ENCODE measurements at places on chromosomes 2 and 18. TPM values are rescaled to one million over a fixed set of nuclear protein-coding genes. Genes with fewer than 3 reads are reported as not detected.

- no peak overlapping the region for H3K27ac ChIP-seq
- no peaks in the 10 kb centered on the region for H3K27me3 ChIP-seq
- H3K4me1 ChIP-seq: peaks cover 74% of the 10 kb centered on the region
- H3K4me3 ChIP-seq: no peak overlapping the region
- H3K36me3 ChIP-seq: peaks cover 19% of the 10 kb centered on the region
These were observed 8.8 kb downstream of the TRIB2 start for GRCh38 chr2:12725233-12726187.

- no peaks in the 10 kb centered on the region for H3K27me3 ChIP-seq
- no peaks in the 10 kb centered on the region for H3K4me1 ChIP-seq
- H3K27ac ChIP-seq: no peak overlapping the region
- H3K36me3 ChIP-seq: no peaks in the 10 kb centered on the region
- no peak overlapping the region for H3K4me3 ChIP-seq
- DNase-seq: no peak
These were observed 267.8 kb upstream of the EPAS1 start for GRCh38 chr2:46029332-46029811.

Gene HES6
- total RNA-seq: 3.2 TPM

- no peak for DNase-seq
- no peaks in the 10 kb centered on the region for H3K27me3 ChIP-seq
- peaks cover 7% of the 10 kb centered on the region for H3K36me3 ChIP-seq
- H3K4me3 ChIP-seq: peak overlapping the region; percentile 31
These were observed 17.3 kb downstream of the NCK2 start for GRCh38 chr2:105761931-105762515.

DNA sequence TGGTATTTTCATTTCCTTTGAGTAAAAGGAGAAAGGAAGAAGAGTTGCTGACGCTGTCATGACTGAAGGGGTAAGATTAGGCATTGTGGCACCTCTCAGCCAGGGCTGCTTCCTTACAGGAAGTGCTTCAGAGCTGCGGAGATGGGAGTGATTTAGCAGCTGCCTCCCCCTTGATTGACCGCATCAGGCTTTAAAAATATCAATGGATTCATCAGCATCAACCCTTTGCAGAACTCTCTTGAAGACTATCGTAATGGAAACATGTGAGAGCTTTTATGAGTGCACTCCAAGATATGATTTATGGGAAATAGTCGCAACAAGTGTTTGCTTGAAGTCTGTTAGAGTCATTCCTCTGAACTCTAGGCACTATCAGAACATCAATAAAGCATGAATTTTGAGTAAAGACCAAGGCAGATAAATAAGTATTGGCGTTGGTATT, 141.1 kb downstream of the CSRNP3 start:
- no peaks in the 10 kb centered on the region for H3K36me3 ChIP-seq
- H3K27me3 ChIP-seq: no peaks in the 10 kb centered on the region
- no peak overlapping the region for H3K27ac ChIP-seq
- no peak overlapping the region for H3K4me3 ChIP-seq
- H3K4me1 ChIP-seq: no peaks in the 10 kb centered on the region
- DNase-seq: no peak

DNA sequence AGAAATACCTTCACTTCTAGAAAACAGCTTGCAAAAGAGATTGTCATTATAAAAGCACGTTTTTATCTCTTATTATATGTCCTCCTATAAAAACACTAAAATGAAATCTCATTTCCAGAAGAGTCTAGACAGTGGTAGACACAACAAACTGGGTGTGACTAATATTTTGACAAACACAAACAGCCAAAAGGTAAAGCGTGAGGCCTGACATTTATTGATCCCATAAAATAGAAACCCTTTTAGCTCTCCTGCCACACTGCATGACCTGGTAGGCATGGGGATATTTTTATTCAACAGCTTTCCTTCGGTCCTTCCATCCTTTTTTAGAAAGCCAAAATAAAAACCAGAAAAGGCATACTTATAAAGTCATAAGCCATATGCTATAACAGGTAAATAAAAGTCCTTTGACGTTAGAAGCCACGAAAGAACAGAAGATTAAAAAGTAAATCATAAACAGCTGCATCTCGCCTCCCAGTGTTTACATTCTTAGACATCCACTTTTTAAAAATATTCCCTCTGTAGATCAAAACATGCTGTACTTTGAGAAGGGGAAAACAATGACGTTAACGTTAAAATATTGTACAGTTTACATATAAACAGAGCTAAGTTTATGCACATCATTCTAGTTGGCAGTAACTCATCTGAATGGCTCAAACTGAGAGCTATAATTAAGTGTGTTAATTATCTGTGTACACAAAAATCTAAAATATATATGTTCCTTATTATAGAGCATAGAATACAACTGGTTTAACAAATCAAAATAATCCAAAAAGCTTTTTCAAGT, 44.6 kb downstream of the IRS1 start:
- no peaks in the 10 kb centered on the region for H3K36me3 ChIP-seq
- no peak overlapping the region for H3K27ac ChIP-seq
- no peaks in the 10 kb centered on the region for H3K27me3 ChIP-seq
- H3K4me1 ChIP-seq: no peaks in the 10 kb centered on the region
- DNase-seq: no peak

GRCh38 chr2:206890926-206891325, 48.4 kb upstream of the CPO start:
- DNase-seq: no peak
- H3K27me3 ChIP-seq: no peaks in the 10 kb centered on the region
- no peaks in the 10 kb centered on the region for H3K4me1 ChIP-seq
- H3K4me3 ChIP-seq: no peak overlapping the region
- no peaks in the 10 kb centered on the region for H3K36me3 ChIP-seq

Gene ITGA4
- total RNA-seq: 135 TPM

DNA sequence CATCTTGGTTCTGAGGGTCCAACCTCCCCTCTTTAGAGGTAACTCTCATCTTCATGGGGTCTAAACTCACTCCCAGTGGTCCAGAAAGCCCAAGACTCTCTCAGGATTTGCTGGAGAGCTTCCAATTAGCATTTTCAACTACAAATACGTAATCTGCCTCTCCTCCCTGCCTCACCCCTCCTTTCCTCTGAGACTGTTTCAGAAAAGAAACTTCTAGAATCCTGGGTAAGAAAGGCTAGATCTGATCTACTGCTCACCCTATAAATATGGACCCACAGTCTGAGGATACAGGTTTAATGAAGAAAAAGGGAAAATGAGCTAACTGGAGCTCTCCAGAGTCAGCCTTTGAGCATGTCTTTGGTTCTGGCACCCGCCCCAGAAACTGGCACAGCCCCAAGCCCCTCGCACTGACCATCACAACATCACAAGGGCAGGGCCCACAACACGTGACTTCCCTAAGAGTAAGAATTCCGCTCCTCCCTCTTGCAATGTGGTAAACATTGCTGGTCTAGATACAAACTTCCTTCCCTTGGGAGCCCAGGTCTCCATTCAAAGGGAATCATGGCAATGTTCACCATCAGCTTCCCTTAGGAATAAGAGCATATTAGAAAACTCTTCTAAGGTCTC, 21.7 kb upstream of the IHH start:
- no peak overlapping the region for H3K27ac ChIP-seq
- H3K4me1 ChIP-seq: no peaks in the 10 kb centered on the region
- H3K36me3 ChIP-seq: peaks cover 9% of the 10 kb centered on the region

DNA sequence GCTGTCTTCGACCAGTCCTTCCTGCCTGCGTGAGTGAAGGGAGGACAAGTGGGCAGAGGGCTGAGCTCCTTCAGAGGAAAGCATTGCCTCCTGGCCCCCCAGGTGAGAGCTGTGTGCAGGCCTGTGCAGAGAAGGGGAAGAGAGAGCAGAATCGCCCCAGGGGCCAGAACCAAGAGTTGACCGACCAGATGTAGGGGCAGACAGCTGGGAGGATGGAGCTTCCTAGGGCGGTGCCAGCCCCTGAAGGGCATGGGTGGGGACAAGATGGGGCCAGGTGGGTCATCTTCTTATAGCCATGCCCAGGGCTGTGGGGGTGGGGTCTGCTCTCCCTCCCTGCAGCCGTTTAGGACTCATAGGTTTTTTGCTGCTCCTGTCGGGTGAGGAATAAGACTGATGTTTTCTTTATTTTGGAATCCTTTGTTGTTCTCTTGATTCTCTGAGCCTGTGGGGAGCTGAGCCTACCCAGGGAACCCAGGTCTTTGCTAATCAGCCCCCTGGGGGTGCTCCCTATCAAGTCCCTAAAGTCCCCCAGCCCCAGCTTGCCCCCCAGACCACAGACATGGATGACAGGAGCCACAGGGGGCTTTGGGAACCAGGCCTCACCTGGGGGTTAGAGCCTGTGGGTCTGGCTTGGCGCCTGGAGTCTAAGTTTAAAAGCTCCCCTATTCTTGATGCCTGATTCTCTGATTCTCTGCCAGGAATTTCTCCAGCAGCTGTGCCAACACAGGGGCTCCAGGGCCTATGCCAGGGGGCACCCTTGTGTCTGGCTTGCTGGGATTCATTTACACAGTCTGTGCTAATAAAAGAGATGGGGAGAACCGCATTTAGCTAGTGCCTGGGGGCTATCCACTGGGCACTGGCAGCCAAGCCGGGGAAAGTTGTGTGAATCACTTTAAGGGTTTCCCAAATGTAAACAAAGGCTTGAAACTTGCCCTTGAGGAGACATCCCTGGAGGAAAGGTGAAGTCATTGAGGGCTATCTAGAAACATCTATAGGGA, 9.3 kb upstream of the EFHD1 start:
- DNase-seq: no peak
- no peaks in the 10 kb centered on the region for H3K27me3 ChIP-seq
- H3K4me1 ChIP-seq: no peaks in the 10 kb centered on the region
- H3K36me3 ChIP-seq: no peaks in the 10 kb centered on the region

Gene RAB17
- total RNA-seq: not detected

- H3K4me3 ChIP-seq: no peak overlapping the region
- H3K27ac ChIP-seq: no peak overlapping the region
- H3K4me1 ChIP-seq: no peaks in the 10 kb centered on the region
- H3K27me3 ChIP-seq: no peaks in the 10 kb centered on the region
- DNase-seq: no peak
These were observed 10.7 kb upstream of the RNU4ATAC start for GRCh38 chr2:121519732-121520640.

DNA sequence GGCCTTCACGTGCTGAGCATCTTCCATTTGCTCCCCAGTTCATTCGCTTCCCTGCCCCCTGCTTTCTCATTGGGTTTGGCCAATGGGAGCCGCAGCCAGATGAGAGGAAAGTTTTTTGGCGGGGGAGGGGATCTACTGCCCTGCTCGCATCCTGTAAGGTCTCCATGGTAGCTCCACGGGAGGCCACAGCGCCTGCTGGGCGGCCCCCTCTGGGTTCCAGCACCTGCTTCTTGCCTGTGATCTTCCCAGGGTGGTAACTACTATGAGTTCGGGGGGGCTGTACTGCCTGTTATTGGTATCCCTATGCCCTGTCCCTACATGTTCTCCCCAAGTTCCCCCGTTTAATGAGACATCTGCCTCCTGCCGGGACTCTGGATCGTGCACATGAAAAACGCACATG, 57.2 kb downstream of the INPP5D start:
- no peak for DNase-seq
- no peaks in the 10 kb centered on the region for H3K27me3 ChIP-seq
- peaks cover 4% of the 10 kb centered on the region for H3K36me3 ChIP-seq
- H3K4me3 ChIP-seq: no peak overlapping the region
- peak overlapping the region; percentile 8 for H3K27ac ChIP-seq

GRCh38 chr2:127609031-127609751, 36.8 kb upstream of the GPR17 start:
- H3K4me1 ChIP-seq: no peaks in the 10 kb centered on the region
- H3K36me3 ChIP-seq: no peaks in the 10 kb centered on the region
- H3K27me3 ChIP-seq: no peaks in the 10 kb centered on the region
- DNase-seq: no peak
- H3K4me3 ChIP-seq: no peak overlapping the region
- no peak overlapping the region for H3K27ac ChIP-seq

DNA sequence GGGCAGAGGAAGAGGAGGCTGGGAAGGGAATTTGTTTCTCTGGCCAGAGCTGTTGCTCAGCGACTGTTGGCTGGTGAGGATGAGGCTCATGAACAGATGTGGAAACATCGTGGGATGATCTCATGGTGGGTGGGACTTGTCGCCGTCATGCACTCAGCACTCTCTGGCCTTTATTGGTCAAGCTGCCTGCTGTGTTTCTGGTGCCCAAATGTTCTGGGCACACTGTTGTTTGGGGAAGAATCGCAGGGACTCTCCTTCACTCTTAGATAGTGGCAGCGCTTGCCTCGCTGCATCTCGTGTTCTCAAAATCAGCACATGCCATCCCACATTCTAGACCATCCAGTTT, 145.6 kb downstream of the AGAP1 start:
- H3K27me3 ChIP-seq: no peaks in the 10 kb centered on the region
- no peak overlapping the region for H3K4me3 ChIP-seq
- no peaks in the 10 kb centered on the region for H3K4me1 ChIP-seq
- no peak overlapping the region for H3K27ac ChIP-seq
- DNase-seq: no peak

DNA sequence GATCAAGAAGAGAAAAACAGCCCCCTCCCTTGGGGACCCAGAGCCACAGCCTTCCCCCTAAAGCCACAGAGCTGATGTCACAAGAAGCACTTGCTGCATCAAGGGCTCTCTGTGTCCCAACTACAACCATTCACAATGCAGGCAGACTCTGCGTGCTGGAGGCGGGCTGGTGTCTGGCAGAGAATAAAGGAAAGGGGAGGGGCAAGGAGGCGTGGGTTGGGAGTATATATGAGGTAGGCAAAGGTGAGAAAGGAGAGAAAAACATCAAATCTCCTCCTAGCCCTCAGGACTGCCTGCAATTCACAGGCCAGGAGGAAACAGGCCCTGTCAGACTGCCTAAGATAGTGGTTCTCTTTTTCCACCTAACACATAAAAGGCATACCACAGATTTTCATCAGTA, 48.8 kb upstream of the IHH start:
- no peaks in the 10 kb centered on the region for H3K4me1 ChIP-seq
- H3K27ac ChIP-seq: no peak overlapping the region
- no peaks in the 10 kb centered on the region for H3K36me3 ChIP-seq
- DNase-seq: peak; percentile 78

DNA sequence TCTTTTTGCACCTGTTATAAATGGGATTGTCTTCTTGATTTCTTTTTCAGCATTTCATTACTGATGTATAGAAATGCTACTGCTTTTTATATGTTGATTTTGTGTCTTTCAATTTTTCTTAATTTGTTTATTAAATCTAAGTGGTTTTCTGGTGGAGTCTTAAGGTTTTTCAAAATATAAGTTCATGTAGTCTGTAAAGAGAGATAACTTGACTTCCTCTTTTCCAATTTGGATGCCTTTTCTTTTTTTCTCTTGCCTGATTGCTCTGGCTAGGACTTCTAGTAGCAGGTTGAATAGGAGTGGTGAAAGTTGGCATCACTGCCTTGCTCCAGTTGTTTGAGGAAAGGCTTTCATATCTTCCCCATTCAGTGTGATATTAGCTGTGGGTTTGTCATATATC, 28.6 kb upstream of the GALNT5 start:
- H3K4me1 ChIP-seq: no peaks in the 10 kb centered on the region
- no peaks in the 10 kb centered on the region for H3K27me3 ChIP-seq
- no peak for DNase-seq

Gene AOX1
- total RNA-seq: 0.13 TPM

DNA sequence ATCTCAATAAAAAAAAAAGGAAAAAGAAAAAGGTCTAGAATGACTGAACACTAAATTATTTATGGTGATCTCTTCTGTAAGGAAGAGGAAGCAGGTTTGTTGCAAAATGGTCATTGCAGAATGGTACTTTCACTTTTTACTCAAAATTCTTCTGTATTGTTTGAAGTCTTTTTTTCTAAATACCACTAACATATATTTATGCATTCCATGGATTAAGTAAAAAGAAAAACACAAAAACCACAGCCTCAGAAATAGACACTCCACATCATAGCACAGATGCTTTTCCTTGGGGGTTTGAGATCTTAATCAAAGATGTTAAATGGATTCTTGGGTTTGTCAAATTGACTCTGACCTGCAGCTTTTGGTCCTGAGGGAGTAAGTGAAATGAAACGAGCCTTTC, 47.4 kb downstream of the RHOB start:
- H3K36me3 ChIP-seq: no peaks in the 10 kb centered on the region
- H3K27me3 ChIP-seq: no peaks in the 10 kb centered on the region
- no peaks in the 10 kb centered on the region for H3K4me1 ChIP-seq
- no peak overlapping the region for H3K27ac ChIP-seq
- H3K4me3 ChIP-seq: no peak overlapping the region
